Fibroblast of the aortic adventitia (primary cell): ENCODE measurements at places on chromosomes 12 and 14. TPM values are rescaled to one million over a fixed set of nuclear protein-coding genes. Genes with fewer than 3 reads are reported as not detected.

Gene IFNG-AS1
- 0.09 TPM in 1 of 2 replicates, not detected in the other for total RNA-seq

GRCh38 chr12:70605976-70606375 lies 31.3 kb downstream of the PTPRB start:
- peak; percentile 32 for DNase-seq

DNA sequence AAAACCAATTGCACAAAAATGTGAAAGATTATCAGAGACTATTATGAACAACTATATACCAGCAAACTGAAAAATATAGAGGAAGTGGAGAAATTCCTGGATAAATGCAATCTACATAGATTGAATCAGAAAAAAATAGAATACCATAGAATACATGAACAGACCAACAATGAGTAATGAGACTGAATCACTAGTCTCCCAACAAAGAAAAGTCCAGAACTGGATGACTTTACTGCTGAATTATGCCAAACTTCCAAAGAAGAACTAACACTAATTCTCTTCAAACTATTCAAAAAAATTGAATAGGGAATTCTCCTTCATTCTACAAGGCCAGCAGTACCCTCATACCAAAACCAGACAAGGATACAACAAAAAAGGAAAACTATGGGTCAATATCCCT lies 60.6 kb downstream of the GUCY2C start:
- DNase-seq = peak; percentile 24

DNA sequence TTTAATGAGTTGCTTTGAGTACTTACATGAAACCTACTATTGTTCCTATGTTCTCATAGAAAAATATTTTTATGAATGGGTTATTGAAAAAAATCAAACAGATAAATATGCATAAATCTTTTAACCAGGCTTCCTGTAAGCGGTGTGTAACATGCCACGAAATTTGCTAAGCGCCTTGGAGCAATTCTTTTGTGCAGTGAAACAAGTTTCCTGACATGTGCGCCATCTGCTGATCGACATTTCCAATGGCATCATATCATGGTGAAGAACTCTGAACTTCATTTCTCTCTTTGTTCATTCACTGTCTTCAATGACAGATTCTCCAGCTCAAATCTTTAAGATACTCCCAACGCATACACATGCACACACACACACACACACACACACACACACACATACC lies 145.6 kb upstream of the NAV3 start:
- DNase-seq = peak; percentile 88

DNA sequence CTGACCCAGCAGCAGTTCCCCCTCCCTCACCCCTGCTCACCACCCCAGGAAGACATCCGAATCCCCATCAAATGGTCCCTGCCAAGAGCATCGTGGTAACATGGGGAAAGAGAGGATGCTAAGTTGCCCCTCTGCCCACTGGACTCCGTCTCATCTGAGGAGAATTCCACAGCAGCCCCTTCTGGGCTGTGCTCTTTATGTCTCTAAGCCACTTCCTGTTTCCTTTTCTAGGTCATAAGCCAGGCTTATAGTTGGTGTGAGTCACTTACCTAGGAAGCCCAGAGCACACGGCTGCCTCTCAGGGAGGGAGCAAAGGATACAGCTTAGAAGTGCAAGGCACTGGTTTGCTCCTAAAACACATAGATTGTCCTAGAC lies 76.0 kb downstream of the VCPKMT start:
- DNase-seq = peak; percentile 60

DNA sequence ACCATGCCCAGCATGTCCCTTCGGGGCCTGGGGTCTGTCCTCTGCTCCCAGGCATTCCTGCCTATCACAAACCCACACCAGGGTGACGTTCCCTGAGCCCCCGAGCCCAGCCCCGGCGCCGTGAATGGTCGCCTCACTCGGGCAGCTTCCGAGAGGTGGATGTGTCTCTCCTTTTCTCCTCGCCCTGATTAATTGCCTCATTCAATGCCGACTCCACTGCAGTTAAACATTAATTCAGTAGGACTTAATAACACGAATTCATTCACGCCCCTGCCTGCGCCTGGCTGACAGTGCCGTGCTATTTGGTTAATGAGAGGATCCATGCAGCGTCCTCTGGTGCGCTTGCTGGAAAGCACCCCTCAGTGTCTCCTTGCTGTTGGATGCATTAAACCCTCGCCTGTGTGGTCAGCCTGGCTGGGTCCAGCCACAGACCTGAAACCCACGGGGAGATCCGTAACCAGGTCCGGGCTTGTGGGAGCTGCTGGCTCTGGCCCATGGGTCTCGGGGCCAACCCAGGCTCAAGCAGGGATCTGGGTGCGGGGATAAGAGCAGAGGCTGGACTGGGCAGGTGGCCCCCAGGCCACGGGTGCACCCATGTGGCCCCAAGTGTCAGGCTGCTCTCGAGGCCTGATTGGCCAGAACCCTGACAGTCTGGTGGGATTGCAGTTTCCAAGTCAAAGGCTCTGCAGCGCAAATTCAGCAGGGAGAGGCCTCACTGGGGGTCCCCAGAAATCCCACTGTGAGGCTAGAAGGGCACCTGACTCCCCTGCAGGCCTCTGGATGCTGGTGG lies 55.4 kb downstream of the FBRSL1 start:
- no peak for DNase-seq
